ENCODE measurements at places on chromosomes 5 and 9. TPM values are rescaled to one million over a fixed set of nuclear protein-coding genes. Genes with fewer than 3 reads are reported as not detected.

The HCN1 gene
- total RNA-seq: not detected

The C9orf40 gene
- 17.8 TPM for total RNA-seq

GRCh38 chr9:24096756-24097155 is 270.7 kb upstream of the ELAVL2 start:
- H3K4me1 ChIP-seq: no peaks in the 10 kb centered on the region
- no peak overlapping the region for H3K27ac ChIP-seq
- peaks cover 1% of the 10 kb centered on the region for H3K36me3 ChIP-seq
- no peak for DNase-seq
- H3K27me3 ChIP-seq: no peaks in the 10 kb centered on the region

DNA sequence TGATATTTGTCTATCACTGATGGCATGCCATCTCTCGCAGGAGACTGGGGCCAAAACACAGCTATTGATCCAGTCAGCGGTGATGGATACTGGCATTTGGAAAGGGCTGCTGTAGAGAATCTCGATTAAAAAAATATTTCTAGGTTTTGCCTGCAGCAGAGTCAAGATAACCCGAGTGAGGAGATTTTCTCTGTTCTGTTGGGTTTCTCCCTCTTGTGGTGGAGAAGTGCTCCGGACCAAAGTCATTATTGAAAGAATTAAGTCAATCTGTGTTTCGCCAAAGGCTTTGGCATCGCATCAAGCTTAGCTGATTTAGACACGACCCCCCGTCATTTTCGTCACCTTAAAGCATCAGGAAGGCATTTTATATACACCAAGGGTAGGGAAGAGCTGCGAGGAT is 97.1 kb upstream of the IRX2 start:
- no peak for DNase-seq
- no peak overlapping the region for H3K4me3 ChIP-seq
- H3K27ac ChIP-seq: no peak overlapping the region
- no peaks in the 10 kb centered on the region for H3K27me3 ChIP-seq

DNA sequence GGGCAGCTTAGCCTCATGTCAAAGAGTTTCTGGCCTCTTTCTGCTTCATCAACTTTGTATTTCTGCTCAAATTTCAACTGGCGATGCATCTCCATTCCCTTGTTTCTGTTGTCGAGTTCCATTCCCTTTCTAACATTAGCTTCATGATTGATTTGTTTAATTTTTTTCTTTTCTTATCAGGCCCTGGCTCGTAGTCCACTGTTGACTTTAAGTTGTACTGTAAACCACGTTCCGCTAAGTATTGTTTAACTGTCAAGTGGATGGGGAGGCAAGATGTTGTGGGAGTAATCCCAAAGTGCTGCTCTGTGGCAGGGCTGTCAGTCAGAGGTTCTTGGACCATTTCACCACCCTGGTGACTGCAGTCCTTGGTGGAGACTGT is 309.1 kb downstream of the PSAT1 start:
- H3K4me1 ChIP-seq: no peaks in the 10 kb centered on the region
- H3K36me3 ChIP-seq: no peaks in the 10 kb centered on the region
- H3K27me3 ChIP-seq: no peaks in the 10 kb centered on the region
- H3K27ac ChIP-seq: no peak overlapping the region
- H3K4me3 ChIP-seq: no peak overlapping the region
- DNase-seq: no peak
